Inflammatory macrophage treated with lipopolysaccharide for 1 hour (primary cell): ENCODE measurements at places on chromosomes 12 and 14.

GRCh38 chr14:68401317-68401716, 391.6 kb downstream of the ZFP36L1 start:
- DNase-seq: no peak

- DNase-seq: no peak
Observed at GRCh38 chr14:104158827-104159798, 20.7 kb downstream of the KIF26A start.

GRCh38 chr12:93404961-93405849, 27.5 kb downstream of the NUDT4 start:
- no peak for DNase-seq

DNA sequence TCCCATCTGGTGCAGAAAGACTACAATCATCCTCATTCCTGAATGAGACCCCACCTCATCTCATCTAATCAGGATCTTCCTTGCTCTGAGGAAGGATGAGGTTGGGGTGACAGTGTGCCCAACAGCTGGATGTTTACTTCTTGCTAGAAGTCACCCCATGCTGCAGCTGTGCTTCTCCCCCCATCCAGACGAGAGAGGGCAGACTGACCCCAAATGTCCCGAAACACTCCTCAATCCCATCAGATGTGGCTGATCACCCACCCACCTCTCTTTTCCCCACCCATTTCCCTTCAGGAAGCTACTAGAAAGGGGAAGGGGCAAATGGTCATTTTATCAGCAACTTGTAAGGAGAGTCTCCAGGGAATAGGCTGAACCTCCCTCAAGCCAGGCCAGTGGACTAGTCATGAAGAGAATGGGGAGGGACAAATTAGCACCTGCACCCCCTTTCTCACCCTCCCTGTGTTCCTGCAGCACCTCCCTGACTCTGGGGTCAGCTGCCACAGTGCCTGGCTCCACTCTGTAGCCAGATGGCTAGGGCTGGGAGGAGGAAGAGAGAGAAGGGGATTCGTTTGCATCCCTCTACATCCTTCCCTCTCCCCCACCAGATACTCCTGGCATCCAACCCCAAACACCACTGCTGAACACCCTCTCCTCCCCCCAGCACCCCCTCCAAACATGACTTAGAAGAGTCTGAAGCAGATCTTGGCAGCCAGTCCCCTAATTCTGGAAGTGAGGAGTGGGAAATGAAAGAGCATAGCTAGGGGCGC, 2.8 kb upstream of the BAZ2A start:
- DNase-seq: no peak

DNA sequence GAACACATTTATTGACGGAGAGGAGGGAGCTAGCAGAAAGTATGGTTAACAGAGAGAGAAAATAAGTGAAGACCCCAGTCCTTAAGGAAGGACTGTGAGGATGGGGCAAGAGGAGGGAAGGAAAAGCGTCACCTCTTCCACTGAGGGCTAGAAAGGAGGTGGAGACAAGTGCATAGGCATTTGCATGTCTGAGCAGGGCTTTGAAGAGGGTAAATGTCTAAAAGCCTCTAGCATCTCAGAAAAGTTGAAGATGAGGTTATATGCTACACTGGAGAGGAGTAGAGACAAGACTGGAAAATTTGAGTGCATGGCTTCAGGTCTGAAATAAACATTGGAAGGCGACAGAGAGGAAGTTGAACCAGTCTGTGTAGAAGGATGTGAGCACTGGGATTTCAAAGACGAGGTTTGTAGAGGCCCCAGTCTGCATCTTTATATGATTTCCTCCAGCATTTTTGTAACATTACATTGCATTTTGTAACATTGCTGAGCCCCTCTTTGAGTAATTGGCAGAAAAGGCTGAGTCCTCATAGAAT, 98.5 kb upstream of the IFNG-AS1 start:
- no peak for DNase-seq

DNA sequence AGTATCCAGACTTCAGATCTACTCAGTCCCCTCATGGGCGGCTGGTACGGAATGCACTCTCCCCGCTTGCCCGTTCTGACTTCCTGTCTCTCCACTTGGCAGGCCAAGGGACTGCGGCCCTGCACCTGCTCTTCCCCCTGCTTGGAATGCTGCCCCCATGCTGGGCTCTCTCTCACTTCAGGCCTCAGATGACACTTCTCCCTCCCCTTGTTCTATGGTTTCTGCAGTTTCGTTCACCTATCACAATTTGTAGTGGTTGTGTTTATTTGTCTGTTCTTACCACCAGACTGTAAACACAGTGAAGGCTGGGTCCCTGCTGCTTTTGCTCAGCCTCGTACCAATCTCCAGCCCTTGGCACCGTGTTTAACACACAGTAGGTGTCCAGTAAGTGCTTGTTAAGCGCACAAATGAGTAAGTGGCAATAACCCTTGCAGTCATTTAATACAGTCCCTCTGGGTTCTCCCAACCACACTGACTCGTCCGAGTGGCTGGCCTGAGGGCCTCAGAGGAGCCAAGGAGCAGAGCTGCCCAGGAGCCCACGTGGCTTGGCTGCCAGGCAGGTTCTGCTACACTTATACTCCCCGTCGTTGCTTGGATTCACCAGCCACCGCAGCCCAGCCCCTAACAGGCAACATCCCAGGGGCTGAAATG, 11.8 kb downstream of the SLC6A12 start:
- no peak for DNase-seq

GRCh38 chr12:46675736-46676135, 150.1 kb downstream of the SLC38A4 start:
- DNase-seq: no peak

GRCh38 chr14:102695167-102695555, 82.1 kb upstream of the TRAF3 start:
- DNase-seq: no peak

- no peak for DNase-seq
Observed at GRCh38 chr14:59022144-59022543, 166.3 kb upstream of the DAAM1 start.

GRCh38 chr12:29032446-29032845, 116.6 kb upstream of the FAR2 start:
- DNase-seq: no peak

- DNase-seq: no peak
Observed at GRCh38 chr14:56170877-56171422, 52.7 kb downstream of the PELI2 start.

DNA sequence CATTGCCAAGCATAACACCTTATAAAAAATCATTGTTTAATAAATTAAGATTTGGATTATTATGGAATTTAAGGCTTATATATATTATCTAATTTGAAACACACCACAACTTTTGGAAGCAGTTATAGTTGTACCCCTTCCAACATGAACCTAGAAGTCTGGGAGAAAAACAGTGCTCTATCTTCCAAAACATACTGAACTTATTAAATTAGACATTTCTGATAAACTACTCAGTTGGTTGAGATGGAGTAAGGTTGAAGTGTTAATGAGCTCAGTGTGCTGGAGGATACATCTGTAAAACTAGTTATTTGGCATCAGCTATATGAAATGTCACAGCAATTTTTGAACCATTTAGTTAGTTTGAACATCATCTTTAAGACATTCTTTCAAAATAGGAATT, 227.4 kb downstream of the ALX1 start:
- DNase-seq: no peak

GRCh38 chr14:105938055-105938863, 411.9 kb downstream of the TMEM121 start:
- DNase-seq: no peak

DNA sequence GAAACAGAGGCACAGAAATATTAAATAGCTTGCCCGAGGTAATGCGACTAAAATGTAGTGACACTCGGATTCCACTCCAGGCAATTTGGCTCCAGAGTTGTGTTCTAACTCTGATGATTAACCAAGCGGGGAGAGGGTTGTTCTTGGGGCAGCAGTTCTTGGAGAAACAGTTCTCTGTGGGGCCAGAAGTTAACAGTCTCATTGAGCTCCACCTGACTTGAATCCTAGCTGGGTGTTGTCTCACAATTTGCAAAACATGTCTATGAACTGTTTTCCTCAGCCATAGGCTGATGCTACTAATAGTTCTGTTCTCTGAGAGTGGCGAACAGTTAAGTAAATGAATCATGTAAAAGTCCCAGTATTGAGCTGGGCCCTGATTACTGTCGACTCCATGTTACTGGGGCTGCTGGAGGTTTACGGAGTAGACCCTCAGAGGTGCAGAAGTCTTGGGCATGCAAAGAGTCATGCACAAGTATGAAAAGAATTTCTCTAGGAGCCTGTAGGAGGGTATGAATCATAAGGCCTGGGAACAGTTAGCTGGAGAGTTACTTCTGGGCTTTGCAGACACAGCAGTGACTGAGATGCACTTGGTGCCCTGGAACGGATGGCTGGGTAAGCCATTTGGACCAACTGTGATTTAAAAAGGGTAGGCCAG, 15.4 kb upstream of the NIN start:
- no peak for DNase-seq
